ENCODE measurements at places on chromosomes 7 and 10. TPM values are rescaled to one million over a fixed set of nuclear protein-coding genes. Genes with fewer than 3 reads are reported as not detected.

XRCC2 gene
- total RNA-seq = 0.30 TPM

FFAR4 gene
- not detected for total RNA-seq

CELF2 gene
- 5.1 TPM for total RNA-seq

DGKI gene
- 15.5 TPM for total RNA-seq

UBTD1 gene
- total RNA-seq = 34.0 TPM

GJD4 gene
- total RNA-seq = not detected

RAB19 gene
- not detected for total RNA-seq

CALHM3 gene
- not detected for total RNA-seq

SFTPD gene
- total RNA-seq = not detected

CLRN3 gene
- total RNA-seq = not detected

MRLN gene
- not detected for total RNA-seq

CDC14C gene
- total RNA-seq = not detected

FAM24A gene
- not detected for total RNA-seq

CRHR2 gene
- not detected for total RNA-seq

LIPN gene
- not detected for total RNA-seq

TMEM184A gene
- not detected for total RNA-seq

PRLHR gene
- total RNA-seq = not detected

BLVRA gene
- 31.5 TPM for total RNA-seq

SPDYE1 gene
- not detected for total RNA-seq

TEX36 gene
- total RNA-seq = not detected

BICC1 gene
- 21.9 TPM for total RNA-seq

HACD1 gene
- total RNA-seq = 30.0 TPM

TLL2 gene
- 0.60 TPM for total RNA-seq

SEMA3E gene
- 0.18 TPM for total RNA-seq

BAMBI gene
- 9.8 TPM for total RNA-seq

CPED1 gene
- 12.8 TPM for total RNA-seq

PKD2L1 gene
- not detected for total RNA-seq

BTRC gene
- total RNA-seq = 11.3 TPM

RHOBTB1 gene
- 17.7 TPM for total RNA-seq

ANXA8 gene
- total RNA-seq = 4.5 TPM

Data from smooth muscle cell of the umbilical artery (primary cell).